ENCODE measurements at places on chromosomes 11 and 22. TPM values are rescaled to one million over a fixed set of nuclear protein-coding genes. Genes with fewer than 3 reads are reported as not detected.

YPEL4 gene
- 0.42 TPM for total RNA-seq

GPHA2 gene
- total RNA-seq = not detected

SPON1 gene
- not detected for total RNA-seq

P4HA3 gene
- total RNA-seq = not detected

All from activated CD8-positive, alpha-beta memory T cell treated with anti-CD3 and anti-CD28 coated beads, Interleukin-2, amount 10 ng/mL, durations not matched to agents 7 days and 5 days (primary cell).